ENCODE measurements at places on chromosomes 7 and 10.

- DNase-seq: no peak
These were observed 200.1 kb upstream of the PRKCQ start for GRCh38 chr10:6780008-6780677.

DNA sequence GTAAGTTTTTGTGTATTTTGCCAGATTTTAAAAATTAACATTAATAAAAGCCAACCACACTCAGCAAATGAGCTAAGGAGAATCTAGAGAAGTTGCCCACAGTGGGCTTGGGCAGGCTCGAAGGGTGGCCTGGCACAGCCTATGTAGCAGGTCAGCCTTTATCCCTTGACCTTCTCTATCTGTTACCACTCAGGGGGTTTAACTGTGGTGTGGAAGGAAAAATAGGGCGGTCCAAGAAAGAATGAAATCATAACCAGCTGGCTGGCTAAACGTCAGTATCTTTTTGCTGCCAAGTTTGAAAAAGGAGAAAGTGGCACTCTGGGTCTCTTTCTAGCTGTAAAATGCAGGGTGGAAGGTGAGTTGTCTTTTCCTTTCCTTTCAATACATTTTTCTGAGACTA is 130.3 kb upstream of the ASAH2 start:
- DNase-seq: no peak

DNA sequence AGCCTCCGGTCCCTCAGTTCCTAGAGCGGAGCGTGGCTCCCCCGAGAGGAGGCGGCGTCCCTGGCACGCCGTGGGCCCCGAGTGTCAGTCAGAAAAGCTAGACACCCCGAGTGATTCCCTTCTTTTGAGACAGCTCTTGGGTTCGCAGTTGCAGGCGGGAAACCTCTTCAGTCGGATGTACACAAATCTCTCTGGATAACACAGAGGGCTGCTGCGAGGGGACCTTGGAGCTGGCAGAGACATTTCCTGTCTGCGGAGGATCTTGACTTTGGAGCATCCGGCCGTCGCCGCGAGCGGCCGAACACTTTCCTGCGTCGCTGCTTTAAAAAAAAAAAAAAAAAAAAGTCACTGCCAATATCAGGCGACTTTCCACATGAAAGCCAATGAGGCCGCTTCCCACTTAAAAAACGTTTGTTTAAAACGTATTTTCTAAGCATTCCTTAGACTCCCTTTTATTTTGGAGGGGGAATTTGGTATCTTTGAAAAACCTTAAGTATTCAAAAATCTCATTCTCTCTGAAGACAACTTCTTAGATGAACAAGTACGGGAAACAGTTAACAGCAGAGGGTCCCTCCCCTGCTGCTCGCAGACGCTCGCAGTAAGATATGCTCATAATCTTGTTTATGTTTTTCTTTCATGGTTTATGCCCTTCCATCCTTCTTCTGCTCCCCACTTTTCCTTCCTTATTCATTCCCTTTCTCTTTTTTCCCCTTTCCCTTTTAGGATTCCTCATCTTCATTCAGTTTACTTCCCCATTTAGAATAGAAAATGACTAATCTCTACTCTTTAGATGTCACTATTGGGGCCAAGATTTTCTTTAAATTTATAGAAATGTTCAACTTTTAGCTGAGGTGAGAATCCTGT is 10.0 kb downstream of the HHEX start:
- no peak for DNase-seq

GRCh38 chr10:49605939-49606509 is 4.1 kb upstream of the SLC18A3 start:
- no peak for DNase-seq

- DNase-seq: no peak
These were observed 2.3 kb upstream of the NRP1 start for GRCh38 chr10:33336582-33337325.

GRCh38 chr10:96770987-96771386 is 50.7 kb upstream of the PIK3AP1 start:
- no peak for DNase-seq

- DNase-seq: no peak
These were observed 553.6 kb upstream of the GHITM start for GRCh38 chr10:83585686-83586085.

DNA sequence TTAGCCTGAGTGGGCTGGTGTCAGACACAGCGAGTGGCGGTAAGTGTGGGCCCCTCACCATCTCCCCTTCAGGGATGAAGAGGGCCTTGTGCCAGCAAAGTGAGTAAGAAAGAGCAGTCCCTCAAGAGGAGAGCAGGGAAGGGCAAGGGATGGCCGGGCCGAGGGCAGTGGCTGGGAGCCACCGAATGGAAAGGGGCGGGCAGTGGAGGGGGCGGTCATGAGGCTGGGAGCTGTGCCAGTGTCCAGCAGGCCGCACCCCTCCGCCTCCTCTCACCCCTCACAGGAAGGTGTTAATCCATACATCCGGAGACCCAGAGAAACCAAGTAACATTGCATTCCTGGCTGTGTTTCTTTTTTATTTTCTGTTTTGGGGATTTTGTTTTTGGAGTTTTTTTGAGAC is 28.6 kb upstream of the RASGEF1A start:
- DNase-seq: no peak

- no peak for DNase-seq
These were observed 142.5 kb upstream of the TNS3 start for GRCh38 chr7:47724335-47724982.

DNA sequence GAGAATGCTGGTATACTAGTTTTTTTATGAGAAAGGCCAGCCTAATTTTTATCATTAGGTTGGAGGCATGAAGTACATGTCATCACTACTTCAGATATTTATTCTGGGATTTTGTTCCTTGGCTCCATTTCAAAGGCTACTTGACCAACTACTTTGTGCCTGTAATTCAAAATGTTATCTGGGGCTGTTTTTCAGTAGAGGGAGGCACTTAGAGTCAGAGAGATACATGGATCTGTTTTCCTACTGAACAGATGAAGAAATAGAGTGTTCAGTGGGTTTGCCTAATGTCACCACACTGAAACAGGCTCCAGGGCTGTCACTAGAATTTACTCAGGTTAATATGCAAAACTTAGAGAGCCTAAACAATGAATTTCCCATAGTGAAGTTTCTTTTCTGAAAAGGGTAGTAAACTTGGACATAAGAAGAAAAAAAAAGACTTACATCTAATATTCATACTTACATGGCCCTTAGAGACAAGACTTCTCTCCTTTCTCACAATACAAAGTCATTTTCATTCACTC is 127.3 kb upstream of the ITGB1 start:
- DNase-seq: no peak

GRCh38 chr7:156028521-156028920 is 216.3 kb upstream of the SHH start:
- no peak for DNase-seq

DNA sequence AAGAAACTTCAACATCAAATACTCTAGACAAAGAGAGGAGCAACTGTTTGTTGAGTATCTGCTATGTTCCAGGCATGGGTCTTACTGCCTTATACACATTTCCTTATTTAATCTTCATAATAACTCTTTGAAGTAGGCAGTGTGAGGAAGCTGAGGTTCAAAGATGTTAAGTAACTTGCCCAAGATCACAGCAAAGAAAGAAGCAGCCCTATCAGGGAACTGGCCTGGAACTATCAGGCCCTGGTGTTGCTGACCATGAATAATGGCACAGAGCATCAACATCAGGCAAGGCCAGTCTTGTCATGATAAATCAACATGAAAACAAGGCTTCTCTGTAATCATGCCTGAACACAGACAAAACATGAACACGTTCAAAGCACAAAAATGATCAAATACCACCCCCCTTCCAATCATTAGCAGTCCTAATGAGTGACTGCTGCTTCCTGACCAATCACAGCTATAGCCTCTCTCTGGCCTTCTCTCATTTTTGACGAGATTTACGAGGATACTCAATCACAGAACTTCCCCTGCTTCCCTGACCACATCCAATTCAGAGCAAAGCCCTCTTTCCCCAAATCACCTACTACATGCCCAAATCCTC is 2.3 kb downstream of the GSDME start:
- DNase-seq: no peak

- DNase-seq: no peak
These were observed 33.0 kb upstream of the RET start for GRCh38 chr10:43043773-43044447.

DNA sequence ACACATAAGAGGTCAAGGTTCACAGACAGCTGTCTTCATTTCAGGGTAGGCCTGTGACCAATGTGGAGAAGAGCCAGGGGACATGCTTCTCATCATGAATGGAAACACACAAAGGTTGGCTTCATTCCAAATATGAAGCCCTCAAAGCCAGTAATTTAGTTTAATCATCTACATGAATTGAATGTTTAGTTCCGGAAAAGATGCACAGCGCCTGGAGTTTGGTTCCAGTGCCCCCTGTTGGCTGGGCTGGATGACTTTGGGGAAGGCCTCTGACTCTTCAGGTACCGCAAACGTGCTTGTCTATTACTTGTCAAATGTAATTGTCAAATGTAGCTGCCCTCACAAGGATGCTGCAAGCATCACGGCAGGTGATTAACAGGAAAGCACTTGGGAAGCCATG is 130.7 kb downstream of the ADRA2A start:
- DNase-seq: no peak

DNA sequence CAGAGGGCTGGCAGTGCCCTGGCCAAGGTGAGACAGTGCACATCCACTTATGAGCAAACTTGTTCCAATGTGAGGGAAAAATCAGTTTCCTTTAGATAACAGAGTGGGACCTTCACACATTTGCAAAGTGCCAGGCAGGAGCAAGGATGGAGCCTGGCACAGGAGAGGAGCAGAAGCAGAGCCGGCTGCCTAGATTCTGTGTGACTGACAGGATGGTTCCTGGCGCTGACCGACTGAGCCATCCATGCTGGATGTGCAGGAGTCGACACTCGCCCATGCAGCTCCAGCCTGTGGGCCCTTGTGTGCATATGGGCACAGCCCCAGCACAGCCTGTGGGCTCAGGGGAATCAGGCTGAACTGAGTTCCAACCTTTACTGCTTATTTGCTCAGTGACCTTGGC is 346.5 kb downstream of the GRID1 start:
- DNase-seq: no peak

- no peak for DNase-seq
These were observed 14.8 kb downstream of the NACAD start for GRCh38 chr7:45073786-45074527.

DNA sequence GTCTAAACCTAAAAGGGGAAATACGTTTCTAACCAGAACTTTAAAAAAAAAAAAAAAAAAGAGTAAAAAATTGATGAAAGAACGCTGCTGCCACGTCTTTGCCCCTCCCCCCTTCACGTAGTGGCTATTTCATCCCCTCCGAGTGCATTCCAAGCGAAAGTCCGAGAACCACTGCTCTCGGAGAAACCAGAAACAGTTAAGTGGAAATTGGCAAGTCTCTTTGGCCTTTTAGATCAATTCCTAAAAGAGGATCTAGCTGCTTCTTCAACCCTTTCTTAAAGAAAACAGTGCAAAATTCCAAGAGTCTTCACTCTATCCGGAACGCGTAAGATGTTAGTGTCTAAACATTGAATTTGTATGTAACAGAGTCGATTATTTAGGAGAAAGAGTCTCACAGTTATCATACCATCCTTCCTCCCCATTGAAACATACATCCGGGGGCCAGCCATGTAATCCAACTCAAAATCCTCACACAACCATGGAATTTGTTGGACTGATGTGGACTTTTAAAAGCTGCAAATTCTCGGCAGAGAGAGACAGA is 1.1 kb downstream of the P4HA1 start:
- no peak for DNase-seq

DNA sequence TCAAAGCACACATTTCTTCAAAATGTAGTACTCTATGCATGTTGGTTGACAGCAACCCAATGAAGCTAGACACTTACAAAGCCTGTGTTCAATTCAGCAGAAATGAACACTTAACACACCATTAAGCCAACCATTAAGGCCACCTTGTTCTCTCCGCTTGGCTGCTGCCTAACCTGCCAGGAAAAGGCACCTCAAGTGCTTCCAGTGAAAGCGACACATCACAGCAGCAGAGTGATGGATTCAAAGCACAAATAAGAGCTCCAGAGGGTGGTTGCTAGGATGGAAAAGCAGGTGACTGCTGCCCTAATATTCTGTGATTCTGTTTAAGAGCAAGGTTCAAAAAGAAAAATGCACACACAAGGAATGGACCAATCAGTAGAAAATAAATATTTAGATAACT is 81.5 kb upstream of the GNAI1 start:
- DNase-seq: no peak

- no peak for DNase-seq
These were observed 36.7 kb upstream of the SLIT1 start for GRCh38 chr10:97222326-97222961.

DNA sequence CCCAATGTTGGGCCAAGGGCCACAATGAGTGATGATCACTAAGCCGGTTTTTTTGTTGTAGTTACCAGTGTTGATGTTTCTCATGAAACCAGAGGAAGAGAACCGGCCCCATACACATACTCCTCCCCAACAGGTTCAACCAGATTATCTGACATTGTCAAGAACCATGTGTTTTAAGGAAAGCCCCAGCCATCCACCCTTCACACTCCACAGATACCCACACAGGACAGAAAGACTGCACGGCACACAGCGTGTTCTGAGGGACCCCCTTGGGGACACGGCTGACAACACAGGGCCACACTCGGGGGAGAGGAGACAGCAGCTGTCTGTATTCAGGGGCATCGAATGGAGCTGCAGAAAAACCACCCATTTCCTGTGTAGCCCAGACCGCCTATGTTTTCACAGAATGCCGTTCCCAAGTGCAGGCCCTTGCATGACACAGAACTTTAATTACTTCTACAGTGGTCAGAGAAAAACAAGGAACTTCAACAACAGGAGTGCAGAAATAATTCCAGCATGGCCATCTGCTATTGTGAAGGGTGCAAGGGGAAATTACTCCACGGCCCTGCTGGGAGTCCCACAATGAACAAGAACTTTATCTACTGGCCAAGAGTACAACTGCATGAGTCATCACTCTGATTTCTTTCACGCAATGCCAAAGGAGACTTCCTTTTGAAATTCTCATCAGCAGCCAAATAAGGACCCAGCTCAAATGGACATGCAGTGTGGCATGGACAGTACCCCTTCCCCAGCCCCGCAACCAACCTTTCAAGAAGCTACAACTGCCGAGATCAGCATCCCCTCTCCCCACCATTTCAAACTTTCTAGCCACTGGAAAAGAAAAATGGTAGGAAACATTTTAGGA is 2.3 kb downstream of the KLF6 start:
- no peak for DNase-seq

All from activated T-helper 1 cell treated with anti-CD3 and anti-CD28 coated beads, Interleukin-2, amount 50 U/mL, for 16 hours (primary cell).